Ovary (tissue), 10 donors: ENCODE measurements at places on chromosomes 4 and X. TPM values are rescaled to one million over a fixed set of nuclear protein-coding genes. Genes with fewer than 3 reads are reported as not detected.

The L1CAM gene
- 0.63 TPM for polyA plus RNA-seq

The HTRA3 gene
- 163 TPM for polyA plus RNA-seq

The RPL39 gene
- polyA plus RNA-seq: 12,575 TPM

The TCEAL4 gene
- polyA plus RNA-seq: 942 TPM

The GK gene
- 2.1 TPM for polyA plus RNA-seq

The EVC2 gene
- polyA plus RNA-seq: 11.4 TPM

The SMIM43 gene
- polyA plus RNA-seq: 0.11 TPM

The RAI2 gene
- 52.8 TPM for polyA plus RNA-seq

The MAML3 gene
- polyA plus RNA-seq: 11.1 TPM

The ERCC6L gene
- polyA plus RNA-seq: 0.23 TPM

The PIGA gene
- polyA plus RNA-seq: 5.8 TPM
